ENCODE measurements at places on chromosomes 6 and 20.

GRCh38 chr6:133359256-133359655 is 118.1 kb downstream of the EYA4 start:
- DNase-seq, result no peak

GRCh38 chr6:41821266-41821665 is 33.8 kb downstream of the TOMM6 start:
- no peak for DNase-seq

DNA sequence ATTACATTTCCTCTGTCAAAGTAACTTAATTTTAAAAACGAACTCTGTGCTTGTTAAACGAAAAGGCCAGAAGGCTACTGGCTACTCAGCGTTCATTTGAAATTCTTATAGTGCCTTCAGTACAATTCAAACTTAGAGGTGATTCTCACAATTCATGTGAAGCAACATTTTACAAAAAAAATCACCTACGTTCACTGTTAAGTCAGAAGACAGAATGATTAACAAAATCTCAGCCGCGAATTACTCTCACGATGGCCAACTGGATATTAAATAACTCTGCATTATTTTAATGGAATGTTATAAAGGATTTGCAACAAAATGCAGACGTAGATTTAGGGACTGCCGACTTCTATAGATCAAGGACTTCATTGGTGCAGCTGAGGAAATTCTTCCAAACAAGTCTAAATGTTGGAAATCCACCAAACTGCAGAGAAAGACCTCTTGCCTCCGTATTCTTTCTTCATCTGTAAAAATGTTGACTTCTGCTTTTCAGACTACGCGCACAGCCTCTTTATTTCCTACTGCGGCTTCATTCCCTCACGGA is 1.6 kb upstream of the QKI start:
- DNase-seq, result no peak

- DNase-seq, result no peak
These were observed 255.1 kb upstream of the NOX3 start for GRCh38 chr6:155710704-155711103.

GRCh38 chr6:97586344-97586743 is 303.3 kb upstream of the MMS22L start:
- no peak for DNase-seq
